ENCODE measurements at places on chromosomes 7 and 10.

DNA sequence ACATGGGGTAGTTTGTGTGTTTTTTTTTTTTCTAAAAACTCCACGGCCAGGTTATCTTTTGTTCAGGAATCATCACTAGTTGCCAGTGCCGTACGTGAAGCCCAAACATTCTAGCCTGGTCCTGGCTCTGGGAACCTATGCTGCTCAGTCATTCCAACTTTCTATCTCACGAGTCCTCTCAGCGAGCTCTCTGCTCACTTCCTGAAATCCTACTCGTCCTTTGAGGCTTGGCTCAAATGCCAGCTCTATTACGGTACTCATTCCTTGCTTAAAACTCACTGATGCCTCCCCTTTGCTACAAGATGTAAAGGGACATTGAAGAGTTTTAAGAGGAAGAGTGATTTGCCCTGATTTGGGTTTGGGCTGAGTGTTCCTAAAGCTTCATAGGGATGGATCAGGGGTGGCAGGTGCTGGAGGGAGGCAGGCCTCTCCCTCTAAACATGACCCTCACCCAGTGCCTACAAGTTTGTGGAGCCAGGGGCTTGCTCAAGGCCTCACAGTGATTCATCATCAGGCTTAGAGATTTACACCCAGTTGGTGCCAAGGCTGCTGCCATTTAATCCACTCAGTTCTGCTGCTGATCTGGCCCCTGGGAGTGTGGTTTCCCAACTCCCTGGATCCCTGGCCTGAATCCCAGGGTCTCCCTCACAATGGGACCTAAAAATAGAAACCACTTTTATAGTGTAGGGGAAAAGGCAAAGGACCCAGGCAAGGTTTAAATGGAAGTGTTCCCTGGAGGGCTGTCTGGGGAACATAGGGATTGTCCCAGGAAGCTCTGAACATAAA, 46.1 kb upstream of the R3HCC1L start:
- DNase-seq = no peak

GRCh38 chr7:117582219-117582704, 102.4 kb downstream of the CFTR start:
- DNase-seq = no peak

- DNase-seq = no peak
These were observed 17.8 kb upstream of the WDR11 start for GRCh38 chr10:120833222-120833928.

DNA sequence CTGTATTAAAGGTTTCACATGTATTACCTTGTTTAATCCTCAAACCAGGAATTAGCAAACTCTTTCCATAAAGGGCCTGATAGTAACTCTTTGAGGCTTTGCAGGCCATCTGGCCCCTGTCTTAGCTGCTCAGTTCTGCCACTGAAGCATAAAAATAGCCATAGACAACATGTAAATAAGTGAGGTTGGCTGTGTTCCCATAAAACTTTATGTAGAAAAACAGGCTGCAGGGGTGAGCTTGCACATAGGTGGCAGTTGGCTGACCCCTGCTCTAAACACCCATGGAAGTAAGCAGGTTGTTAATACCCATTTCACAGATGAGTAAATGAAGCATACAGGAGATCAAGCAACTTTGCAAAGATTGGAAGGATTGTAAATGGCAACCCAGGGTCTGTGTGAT, 1279.2 kb upstream of the AUTS2 start:
- no peak for DNase-seq

DNA sequence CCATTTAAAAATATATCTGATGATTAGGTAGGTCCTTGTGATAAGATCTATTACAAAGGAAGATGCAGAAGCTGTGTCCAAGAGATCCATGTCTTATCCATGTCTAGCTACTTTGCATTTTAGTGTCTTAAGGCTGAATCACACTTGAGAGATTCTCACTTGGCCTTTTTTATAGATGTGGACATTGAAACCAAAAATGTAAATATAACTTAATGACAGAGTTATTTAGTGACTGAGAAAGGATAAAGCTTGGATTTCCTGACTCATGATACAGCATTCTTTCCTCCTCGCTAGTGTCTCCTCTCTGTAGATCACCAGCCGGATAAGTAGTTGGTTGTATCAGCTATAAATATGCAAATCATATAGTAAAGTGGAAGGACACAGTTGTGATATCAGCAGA, 23.3 kb downstream of the INHBA start:
- DNase-seq = no peak

GRCh38 chr7:157568106-157568769, 231.4 kb downstream of the DNAJB6 start:
- no peak for DNase-seq

GRCh38 chr7:47405921-47406800, 175.8 kb downstream of the TNS3 start:
- no peak for DNase-seq

DNA sequence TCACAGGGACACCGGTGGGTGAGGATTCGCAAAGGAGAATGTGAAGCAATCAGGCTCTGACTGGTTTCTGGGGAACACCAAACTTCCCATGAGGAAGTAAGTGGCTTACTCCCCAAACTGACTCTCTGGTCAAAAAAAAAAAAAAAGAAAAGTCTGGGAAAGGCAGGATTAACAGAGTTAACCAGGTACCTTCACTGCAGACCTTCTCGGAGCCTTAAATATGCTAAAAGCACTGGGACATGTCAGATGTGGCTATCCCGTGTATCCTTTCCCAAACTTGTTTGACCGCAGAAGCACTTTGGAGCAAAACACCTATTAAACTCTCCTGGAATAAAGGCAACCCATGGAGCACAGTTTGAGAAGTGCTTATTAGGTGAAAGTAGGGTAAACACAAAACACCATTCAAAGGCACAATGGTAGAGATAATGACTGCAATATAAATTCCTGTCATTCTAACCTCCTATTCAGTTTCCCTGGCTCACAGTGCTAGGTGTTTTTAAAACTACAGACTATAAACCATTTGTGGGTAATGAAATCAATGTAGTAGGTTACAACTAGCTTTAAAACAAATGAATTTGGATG, 44.1 kb upstream of the MXI1 start:
- DNase-seq = no peak

- no peak for DNase-seq
These were observed 165.9 kb downstream of the DNAJB6 start for GRCh38 chr7:157502701-157503111.

DNA sequence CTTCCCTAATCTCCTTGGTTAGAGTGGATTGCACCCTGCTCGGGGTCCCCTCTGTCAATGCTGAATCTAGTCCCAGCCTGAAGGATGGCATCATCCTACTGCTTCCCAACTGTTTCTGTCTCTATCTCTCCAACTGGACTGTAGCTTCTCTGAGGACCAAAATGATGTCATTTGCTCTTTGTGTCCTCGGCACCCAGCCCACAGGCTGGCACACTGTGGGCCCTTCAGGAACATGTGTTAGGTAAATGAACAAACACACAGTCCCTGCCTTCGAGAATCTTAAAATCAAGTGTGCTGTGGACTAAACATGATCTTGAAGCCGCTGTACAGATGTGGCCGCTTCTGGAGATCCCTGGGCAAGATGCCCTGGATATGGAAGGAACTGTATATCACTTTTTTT, 5.0 kb upstream of the CDH23 start:
- DNase-seq = no peak

GRCh38 chr7:106827626-106828025, 37.5 kb upstream of the PIK3CG start:
- no peak for DNase-seq

DNA sequence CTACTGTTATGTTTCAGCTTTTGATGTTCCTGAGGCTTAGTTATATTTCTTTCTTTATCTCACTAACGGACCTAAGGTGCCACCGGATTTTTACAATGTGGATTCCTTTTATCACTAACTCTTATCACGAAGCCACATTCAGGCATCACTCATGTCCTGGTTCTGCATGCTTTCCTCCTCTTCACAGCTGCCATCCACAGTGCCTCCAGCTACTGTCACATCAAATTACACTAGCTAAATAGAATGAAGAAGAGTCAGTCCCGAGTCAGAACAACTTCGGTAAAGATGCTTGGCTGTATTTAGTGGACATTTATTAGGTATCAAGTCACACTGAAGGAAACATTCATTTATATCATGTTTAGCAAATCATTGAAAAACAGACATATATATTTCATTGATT, 153.2 kb downstream of the NEBL start:
- no peak for DNase-seq

DNA sequence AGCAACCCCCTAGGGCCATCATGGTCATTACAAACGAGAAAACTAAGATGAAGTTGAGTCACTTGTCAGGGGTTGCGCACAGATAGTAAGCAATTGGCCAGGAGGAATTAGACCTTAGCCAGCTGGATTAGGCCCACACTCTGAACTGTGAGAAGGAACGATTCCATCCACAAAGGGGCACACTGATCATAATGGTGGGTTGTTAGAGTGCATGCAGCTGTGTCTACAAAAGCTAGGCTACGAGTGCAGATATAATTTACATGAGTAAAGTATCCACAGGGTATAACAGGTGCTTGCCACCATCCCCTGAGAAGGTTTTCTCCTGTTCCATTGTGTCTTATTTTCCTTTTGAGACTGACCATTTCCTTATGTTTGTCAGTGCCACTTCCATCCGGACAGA, 16.6 kb upstream of the FAM170B start:
- DNase-seq = no peak

- no peak for DNase-seq
These were observed 123.8 kb upstream of the RSU1 start for GRCh38 chr10:16941067-16941466.

GRCh38 chr7:1940863-1941262, 270.8 kb downstream of the ELFN1 start:
- DNase-seq = no peak

- no peak for DNase-seq
These were observed 110.1 kb downstream of the TPST1 start for GRCh38 chr7:66315192-66315591.

DNA sequence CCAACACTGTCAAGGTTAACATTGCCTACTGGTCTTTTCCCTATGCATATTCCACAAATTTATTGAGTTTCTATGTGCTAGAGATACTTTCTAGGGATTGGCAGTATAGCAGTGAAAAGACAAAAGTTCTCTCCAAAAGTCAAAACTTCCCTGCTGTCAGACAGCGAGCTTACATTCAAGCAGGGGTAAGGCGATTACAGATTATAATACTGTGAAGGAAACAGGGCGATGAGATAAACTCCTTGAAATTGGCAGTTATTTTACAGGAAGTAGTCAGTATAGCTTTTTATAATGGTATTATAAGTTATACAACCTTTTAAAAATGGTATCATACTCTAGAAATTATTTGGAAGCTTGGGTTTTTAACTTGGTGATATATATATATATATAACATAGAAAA, 9.9 kb downstream of the VPS50 start:
- DNase-seq = no peak

- DNase-seq = no peak
These were observed 139.5 kb upstream of the FZD8 start for GRCh38 chr10:35781643-35782035.

DNA sequence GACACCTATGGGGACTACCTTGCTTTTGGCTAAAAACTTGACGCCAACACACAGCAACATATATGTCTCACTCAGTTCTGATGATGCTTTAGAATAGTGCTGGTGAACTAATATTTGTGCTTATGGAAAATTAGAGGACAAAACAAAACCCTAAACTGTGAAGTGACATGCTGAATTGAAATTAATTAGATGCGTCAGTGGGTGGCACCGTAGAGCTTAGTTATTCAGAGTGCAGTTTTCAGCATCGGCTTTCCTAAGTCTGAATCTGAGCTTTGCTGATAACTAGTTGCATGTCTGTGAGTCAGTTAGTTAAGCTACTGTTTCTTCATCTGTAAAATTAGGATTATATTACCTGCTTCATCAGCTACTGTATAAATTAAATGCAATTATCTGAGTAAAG, 245.0 kb upstream of the SORCS1 start:
- DNase-seq = no peak

DNA sequence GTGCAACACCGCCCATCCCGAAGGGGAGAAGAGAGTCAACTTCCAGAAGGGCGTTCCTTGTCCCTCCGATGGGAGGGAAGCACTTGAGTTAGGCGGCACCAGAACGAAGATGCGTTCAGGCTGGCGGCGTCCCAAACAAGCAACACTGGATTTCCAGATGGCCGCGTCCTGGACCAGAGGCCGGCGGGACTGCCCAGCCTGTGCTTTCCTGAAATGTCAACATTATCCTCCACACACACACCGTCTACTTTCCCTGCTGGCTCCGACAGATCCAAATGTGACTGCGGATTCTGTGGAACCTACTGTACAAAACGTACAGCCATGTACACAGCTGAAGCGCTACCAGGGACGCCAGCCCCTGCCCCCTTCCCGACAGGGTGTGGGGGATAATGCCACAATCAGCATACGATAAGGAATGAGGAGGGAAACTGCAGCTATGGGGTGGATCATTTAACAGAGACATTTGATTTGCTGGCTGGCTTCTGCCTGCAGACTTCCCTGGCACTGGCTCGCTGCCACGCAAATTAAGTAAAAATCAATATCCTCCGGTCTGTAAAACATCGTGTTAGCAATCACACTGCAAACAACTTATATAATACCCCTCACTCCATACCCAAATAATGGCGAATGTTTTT, 82.1 kb downstream of the ZRANB1 start:
- no peak for DNase-seq
